ENCODE measurements at places on chromosomes 1 and 21.

GRCh38 chr21:46189213-46189958 lies 5.1 kb upstream of the SPATC1L start:
- DNase-seq: no peak

GRCh38 chr21:31416465-31416864 lies 72.4 kb upstream of the TIAM1 start:
- DNase-seq: no peak

DNA sequence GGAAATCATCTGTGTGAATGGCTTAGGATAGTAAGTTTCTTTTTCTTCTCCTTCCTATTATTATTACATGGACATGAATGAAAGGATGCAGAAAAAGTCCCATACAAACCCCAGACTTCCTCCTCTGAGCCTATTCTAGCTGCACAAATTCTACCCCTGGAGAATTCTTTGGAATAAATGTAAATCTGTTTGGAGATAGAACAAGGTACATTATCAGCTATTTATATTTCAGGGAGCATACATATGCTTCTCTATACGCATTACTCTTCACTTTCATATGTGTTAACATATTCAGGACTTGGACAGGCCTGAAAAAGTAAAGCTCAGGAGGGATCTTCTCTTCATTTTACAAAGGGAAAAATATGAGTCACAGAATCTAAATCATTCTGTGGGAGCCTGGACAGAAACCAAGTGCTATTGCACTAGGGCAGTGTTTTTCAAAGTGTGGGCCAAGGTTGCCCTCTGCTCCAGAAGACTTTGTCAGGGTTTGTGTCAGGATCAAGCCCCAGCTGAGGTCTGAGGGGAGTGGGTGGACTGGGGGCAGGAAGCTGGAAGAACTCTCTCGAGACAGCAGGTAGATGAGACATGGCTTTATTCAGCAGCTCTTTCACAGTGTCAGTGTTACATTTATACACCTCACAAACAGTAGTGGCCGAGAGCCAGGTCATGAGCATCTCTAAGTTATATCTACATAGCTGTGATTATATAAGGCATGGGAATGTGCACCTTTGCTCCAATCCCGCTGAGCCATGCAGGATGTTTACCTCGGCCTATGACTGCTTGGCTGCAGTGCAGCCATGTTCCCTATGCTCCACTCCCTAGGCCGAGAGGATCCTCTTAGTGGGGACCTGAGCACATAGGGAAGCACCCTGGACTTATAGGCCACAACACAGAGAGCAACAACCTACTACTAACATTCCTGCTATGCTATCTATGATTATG lies 114.3 kb downstream of the GDAP2 start:
- DNase-seq: no peak

DNA sequence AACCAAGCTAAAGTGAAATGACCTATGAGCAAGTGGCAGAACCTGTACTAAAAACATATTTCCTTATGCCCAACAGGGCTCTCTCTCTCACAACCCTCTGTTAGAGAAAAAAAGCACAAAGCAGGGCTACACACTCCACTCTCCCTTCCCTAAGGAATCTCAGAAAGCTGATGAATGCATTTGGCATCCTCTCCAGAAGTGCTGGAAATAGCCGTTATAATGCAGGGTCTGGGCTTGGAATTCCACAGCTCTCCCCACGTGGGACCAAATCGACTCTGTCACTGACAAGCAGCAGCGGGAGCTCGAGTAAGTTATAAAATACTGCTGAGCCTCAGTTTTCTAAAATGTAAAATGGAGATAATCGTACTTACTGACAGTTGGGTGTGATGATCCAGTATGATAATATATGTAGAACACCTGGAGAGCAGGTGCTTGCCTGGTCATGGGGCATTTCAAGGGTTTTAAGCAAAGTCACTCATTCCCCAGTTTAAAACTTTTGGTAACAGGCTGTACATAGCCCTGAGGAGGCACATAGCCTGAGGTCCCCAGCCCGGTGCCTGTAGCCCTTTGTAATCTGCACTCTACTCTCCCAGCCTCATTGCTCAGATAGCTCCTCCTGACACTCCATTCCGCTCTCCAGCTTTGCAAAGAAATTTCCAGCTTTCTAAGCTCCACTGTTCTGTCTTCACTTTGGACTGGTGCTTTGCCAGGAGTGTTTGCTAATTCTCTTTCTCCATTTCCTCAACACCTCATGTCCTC lies 175.6 kb upstream of the DAB1 start:
- no peak for DNase-seq

DNA sequence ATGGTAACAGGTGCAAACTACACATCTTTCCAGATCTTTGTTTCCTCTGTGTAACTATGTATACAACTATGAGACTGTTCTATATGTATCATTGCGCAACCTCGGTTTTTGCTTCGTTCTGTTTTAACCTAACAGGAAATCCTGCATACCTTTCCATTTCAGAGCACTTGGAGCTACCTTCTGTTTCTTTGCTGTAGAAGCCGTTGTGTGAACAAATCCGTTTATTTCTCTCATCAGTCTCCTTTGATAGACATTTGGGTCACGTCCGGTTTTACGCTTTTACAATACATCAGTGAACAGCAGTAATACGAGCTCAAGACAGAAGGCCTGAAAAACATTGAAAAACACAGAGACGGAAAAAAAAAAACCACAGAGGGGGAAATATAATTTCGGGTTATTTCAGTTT lies 10.5 kb downstream of the ATP5IF1 start:
- DNase-seq: no peak

Measured in NCI-H2081 treated with DMSO at 0.1 percent for 48 hours (cell line).